ENCODE measurements at places on chromosomes 12 and 14. TPM values are rescaled to one million over a fixed set of nuclear protein-coding genes. Genes with fewer than 3 reads are reported as not detected.

Gene SERPINA6
- not detected for total RNA-seq

DNA sequence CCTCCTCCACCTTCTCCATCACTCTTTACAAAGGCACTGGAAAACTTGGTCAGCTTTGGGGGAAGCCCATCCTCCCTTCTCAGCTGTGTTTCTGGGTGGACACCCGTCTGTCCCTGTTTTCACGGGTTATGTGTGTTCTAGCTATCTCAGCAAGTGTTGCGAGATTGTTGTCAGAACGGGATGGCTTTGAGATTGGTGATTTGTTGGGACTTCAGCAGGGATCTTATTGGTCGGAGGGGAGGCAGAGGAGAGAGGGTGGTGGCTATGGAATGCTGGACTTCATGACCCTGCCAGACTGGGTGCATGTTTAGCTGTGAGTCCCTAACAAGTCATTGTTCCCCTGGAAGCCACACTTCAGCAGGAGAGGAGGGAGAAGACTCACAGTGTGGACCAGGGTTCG is 2.1 kb downstream of the USP5 start:
- DNase-seq: no peak

Gene KRT74
- total RNA-seq: not detected

Gene KCNC2
- not detected for total RNA-seq

DNA sequence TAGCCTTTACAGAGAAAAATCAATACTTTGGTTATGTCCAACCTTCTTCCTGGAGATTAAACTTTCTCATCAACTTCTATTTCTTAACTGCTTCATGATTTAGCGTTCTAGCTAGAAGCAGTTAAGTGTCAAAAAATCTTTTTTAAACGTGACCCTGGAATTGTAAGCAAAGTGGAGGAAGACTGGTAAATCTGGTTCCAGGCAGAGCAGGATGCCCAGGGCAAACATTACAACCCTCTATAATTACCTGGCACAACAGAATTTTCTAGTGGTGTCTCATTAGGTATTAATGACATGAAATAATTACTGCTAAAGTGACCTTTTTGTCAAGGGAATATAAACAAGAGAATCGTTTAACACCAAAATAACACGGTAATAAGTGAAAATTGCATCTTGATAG is 320.8 kb downstream of the MED13L start:
- DNase-seq: no peak

GRCh38 chr14:67602995-67603545 is 3.0 kb upstream of the PIGH start:
- DNase-seq: no peak

DNA sequence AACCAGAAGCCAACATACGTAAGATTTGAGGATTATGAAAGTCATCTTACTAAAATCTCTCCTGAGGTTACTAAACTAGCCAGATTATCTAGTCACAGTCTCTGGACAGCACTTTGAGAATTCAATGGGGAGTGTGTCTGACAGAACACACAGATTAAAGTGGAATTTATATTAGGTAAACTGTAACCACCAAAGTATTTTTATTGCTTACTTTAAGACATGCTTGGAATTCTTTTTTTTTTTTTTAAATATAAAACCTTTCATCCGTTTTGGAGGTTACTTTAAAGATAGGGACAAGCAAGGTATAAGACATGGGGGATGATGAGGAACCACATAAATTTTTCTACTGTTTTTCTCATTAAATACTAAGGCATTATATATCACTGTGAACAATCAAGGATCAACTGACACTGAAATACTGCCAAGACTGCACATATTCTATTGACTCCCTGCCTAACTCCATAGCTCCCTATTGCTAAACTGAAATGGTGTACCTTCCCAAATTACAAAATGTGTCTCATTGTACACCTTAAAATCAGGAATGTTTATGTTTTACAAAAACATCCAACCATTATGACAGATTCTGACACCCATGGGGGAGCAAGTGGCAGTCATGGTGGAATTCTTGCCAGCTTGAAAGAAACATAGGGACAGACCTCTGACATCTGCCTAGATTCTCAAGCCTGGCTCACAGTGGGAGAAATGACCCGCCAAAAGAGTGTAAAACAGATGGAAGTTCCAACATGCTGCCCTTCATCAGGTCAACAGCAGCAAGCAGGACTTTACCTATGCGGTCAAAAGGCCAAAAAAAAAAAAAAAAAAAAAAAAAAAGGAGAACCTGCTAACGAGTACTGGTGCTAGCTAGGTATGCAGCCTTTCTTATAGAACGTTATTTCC is 239.3 kb downstream of the MED13L start:
- no peak for DNase-seq

GRCh38 chr12:83414981-83415380 is 728.3 kb downstream of the TMTC2 start:
- no peak for DNase-seq

Gene MEG3
- total RNA-seq: not detected

Gene RIN3
- total RNA-seq: 18.8 TPM

DNA sequence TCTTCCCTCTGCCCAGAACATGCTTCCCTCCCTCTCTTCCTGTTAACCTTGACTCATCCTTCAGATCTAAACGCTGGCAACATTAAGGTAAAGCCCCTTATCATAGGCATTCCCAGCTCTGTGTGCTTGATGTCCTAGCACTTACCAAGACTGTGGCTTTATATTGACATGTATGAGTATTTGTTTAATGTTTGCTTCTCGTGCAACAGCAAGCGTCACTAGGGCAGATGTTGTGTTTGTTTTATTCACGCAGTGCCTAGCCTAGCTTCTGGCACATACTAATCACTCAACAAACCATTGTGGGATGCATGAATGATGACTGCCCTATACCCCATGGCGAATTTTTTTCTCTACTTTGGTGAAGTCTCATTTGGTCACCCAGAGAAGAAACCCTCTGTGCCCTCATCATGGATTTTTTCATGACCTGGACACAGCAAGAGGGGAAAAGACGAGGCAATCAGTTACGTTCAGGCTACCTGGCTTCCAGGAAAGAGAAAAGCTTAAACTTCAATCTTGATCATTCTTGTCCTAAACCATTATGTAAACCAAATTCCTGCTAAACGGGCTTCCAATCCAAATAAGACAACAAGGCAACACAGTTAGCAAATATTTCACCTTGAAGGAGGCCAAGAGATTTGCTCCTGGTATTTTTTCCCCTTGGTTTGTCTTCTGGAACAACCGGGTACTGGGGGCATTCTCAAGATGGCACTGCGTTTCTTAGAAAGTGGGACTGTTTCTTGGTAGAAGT is 47.9 kb upstream of the SOCS2 start:
- no peak for DNase-seq

Gene ZNF891
- total RNA-seq: 1.2 TPM

DNA sequence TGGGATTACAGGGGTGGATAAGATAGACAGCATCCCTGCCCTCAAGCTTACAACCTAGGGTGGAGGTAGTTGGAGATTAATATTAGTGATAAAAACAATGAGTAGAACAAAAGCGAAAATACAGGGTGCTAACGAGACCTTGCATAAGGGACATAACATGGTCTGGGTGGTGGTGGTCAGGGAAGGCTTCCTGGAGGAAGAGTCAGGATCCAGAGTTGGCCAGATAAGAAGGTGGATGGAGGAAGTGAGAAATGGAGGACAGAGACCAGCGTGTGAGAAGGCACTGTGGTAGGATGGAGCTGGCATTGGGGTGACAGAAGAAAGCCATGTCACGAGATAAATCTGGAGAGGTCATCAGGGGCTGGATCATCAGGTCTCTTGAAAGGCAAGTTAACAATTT is 19.2 kb downstream of the NOS1 start:
- no peak for DNase-seq

- DNase-seq: peak; percentile 70
Observed at GRCh38 chr14:59507063-59507751, 22.9 kb downstream of the JKAMP start.

GRCh38 chr14:77099425-77100167 is 1.5 kb downstream of the CIPC start:
- no peak for DNase-seq

DNA sequence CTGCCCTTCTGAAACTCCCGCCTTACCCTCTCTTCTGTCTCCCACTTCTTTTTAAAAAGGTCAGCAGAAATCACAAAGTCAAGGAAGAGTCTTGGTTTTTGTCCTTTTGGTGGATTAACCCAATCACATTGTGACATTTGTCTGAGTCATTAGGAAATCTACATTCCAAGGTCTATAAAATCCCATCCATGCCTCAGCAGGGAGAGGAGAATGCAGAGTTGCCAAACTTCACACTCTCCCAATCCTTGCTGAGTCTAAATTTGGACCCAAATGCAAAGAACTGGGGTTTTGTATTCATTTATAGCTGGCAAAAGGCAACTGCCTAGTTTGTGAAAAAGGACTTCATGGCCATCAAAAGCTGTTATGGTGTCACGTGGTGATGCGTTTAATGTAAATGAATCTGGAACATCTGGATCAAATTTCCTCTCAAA is 67.9 kb downstream of the TMEM30B start:
- DNase-seq: no peak

DNA sequence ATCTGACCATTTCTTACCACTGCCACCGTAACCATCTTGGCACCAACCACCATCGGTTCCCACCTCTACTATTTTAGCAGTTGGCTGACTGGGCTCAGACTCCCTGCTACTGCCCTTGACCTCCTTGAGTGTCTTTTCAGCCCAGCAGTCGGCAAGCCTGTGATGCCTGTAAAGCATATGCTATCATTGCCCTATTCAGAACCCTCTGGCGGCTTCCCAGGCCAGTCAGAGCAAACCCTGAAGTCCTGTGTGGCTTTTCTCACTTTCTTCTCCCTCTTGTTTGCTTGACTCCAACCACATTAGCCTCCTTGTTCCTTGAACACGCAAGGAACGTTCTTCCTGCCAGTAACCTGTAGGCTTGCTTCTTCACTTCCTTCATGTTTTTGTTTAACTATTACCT is 6.2 kb downstream of the IRAK3 start:
- DNase-seq: no peak

- no peak for DNase-seq
Observed at GRCh38 chr14:67553547-67553946, 20.5 kb downstream of the PLEKHH1 start.

DNA sequence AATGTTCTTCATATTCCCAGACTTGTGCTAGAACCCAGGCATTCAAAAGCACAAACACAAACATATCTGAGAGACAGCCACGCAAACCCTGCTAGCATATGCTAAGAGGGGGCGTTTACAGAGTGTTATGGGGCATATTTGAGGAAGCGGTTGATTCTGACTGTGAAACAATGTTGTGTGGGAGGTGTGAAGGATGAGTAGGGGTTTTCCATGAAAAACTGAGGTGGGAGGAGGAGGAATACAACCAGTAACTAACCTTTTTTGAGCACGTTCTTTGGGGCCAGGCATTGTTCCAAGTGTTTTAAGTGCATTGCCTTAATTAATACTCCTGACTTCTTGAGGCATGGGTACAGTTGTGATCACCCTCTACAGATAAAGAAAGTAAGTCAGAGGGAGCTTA is 499.5 kb downstream of the AACS start:
- DNase-seq: no peak

GRCh38 chr14:76834241-76834661 is 8.0 kb downstream of the LRRC74A start:
- DNase-seq: no peak

Gene KRT80
- not detected for total RNA-seq

Gene CELA1
- total RNA-seq: not detected

DNA sequence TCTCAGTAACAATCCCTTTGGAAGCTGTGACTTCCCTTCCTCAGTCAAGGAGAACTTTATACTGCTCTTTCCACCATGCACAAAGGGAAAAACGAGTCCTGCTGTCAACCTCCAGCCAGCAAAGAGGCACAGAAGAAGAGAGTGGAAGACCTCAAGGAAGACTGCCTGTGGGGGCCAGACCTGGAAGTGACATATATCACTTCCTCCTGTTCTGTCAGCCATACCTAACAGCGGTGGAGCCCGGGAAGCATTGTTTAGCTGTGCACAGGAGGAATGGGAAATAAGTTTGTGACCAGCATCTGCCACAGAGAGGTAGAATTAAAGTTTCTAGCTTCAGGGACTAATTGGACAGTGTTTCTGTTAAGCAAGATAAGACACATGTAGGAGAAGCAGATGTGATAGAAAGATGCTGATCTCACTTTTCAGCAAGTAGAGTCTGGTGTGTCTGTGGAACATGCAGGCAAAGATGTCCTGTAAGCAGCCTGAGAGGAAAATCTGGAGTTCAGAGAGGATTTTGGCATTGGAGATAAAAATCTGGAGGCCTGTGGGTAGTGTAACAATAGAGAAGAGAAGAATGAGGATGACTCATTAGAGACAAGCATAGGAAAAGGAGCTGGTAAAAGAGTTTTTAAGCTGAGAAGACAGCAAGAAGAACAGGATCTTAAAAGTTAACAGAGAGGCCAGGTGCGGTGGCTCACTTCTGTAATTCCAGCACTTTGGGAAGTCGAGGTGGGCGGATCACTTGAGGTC is 141.6 kb upstream of the CPSF6 start:
- no peak for DNase-seq

- DNase-seq: no peak
Observed at GRCh38 chr12:125487336-125487735, 422.1 kb downstream of the AACS start.

Gene SLC5A8
- total RNA-seq: not detected

- no peak for DNase-seq
Observed at GRCh38 chr12:77601069-77601468, 229.6 kb upstream of the NAV3 start.

DNA sequence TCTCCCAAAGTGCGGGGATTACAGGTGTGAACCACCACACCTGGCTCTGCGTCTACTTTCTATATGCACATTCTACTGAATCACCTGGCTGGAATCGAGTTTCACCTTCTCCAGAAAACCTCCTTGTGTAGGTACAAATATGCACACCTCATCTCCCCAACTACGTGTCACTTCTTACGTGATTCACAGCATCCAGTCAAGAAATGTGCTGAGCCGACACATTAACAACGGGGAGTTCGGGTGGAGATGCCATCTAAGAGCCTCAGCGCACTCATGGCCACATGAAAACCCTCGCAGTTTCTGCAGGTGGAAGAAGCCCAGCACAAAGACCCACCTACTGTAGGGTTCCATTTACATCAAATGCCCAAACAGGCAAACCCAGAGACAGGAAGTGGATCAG is 29.3 kb downstream of the P2RX2 start:
- no peak for DNase-seq

DNA sequence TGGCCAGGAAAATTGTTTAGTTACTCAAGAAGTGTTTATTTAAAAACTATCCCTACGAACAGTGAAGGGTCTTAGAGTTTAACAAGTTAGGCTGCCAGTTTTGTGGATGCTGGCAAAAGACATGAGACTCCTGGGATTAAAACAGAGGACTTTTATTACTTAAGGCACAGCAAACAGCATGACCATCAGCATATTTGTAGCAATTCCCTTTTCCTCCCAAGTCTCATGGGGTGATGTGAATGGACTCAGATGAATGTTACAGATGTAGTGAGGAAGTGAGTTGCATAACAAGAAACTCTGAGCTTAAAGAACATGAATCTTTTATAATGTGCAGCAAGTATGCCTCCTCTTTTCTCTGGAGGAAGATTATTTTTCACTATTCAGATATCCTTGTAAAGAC is 695.8 kb downstream of the RPS29 start:
- no peak for DNase-seq

Measured in activated CD4-positive, alpha-beta memory T cell treated with anti-CD3 and anti-CD28 coated beads for 36 hours (primary cell).